ENCODE measurements at places on chromosomes 16 and 17.
A peak's percentile ranks its signal among the peaks of the same experiment; 100 is the strongest.

DNA sequence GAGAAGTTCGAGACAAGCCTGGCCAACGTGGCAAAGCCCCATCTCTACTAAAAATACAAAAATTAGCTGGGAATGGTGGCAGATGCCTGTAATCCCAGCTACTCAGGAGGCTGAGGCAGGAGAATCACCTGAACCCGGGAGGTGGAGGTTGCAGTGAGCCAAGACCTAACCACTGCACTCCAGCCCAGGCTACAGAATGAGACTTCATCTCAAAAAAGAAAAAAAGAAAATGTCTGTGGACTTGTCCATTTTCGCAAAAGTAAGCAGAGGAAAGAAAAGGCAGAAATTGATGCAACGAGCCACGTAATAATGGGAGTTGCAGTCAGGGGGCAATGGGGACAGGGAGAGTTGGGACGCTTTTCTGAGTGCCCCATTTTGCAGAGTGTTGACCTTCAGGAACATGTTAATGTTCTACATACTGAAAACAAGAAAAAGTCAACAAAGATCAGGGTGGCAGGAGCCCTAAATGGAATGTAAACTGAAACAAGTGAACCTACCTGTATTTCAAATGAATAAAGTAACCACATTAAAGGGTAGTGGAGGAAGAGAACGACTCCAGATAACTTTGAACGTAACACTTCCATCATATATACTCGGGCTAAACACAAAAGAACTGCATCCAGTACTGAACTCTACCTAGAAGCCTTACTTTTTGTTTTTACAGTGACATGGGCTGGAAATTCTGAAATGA is 76.4 kb downstream of the CNGB1 start:
- DNase-seq = no peak

- no peak for DNase-seq
These were observed 9.9 kb downstream of the ITGB4 start for GRCh38 chr17:75731086-75731715.

GRCh38 chr16:10592611-10593010 is 12.2 kb upstream of the EMP2 start:
- no peak for DNase-seq

- no peak for DNase-seq
These were observed 898.2 kb upstream of the GOT2 start for GRCh38 chr16:59632276-59632855.

DNA sequence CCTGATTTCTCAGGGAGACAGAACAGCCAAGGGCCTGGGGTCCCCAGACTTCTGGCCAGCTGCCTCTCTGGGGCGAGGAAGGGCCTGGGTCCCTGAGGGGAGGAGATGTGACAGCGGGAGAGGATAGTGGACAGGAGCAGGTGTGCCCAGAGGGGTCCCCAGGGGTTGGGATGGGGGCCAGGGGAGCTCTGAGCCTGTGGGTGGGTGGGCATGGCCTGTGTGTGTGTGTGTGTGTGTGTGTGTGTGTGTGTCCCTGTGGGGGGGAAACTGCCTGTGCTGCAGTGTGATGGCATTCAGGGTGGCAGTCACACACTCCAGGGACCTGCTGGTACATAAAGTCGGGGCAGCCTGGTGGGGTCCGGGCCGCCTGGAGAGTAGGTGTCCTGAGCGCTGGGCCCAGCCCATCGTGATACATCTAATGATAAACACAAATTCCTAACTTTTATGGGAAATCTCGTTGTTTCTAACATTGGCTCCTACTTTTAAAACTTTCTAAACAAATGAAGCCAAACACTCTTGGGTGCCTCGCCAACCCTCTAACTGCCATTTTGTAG is 1.4 kb downstream of the ITGB4 start:
- DNase-seq = no peak

- no peak for DNase-seq
These were observed 586 bp downstream of the UBALD2 start for GRCh38 chr17:76265624-76266243.

GRCh38 chr17:43832168-43832975 is 574 bp downstream of the MPP3 start:
- DNase-seq = no peak

- DNase-seq = no peak
These were observed 785 bp downstream of the HID1 start for GRCh38 chr17:74971842-74972106.

GRCh38 chr17:82390860-82391435 is 19.4 kb downstream of the UTS2R start:
- DNase-seq = no peak

DNA sequence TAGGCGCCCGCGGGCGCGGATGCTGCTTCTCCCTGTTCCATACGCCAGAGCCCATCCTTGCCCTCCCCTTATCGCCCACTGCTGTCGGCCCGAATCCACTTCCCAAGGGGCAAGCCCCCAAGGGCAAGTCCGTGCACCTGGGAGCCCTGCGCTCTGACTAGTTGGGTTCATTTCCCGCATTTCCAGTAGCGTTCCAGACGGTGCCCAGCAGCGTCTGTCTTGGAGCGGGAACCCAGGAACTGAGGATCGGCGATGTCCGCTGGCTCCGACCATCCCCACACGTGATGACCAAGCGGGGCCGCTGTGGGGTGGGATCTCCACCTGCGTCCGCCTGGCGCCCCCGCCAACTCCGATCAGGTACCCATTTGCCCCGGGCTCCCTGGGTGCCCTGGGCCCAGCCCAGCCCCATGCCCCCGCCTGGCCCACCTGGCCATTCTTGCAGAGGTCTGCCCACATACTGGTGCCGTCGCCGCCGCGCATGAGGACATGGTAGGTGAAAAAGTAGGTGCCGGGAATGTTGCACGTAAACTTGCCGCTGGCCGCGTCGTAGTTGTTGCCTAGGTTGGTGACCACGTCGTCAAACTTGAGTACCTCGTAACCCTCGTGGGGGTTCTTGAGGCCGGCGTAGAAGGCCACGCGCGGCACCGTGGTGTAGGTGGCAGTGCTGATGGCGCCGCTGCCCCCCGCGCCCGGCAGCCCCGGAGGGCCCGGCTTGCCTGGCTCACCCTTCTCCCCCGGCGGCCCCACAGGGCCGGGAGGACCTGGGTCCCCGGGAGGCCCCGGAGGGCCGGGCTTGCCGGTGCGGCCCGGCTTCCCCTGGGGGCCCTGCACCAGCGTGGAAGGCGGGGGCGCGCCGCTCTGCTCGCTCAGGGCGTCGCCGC is 837 bp downstream of the C1QL1 start:
- DNase-seq = no peak

DNA sequence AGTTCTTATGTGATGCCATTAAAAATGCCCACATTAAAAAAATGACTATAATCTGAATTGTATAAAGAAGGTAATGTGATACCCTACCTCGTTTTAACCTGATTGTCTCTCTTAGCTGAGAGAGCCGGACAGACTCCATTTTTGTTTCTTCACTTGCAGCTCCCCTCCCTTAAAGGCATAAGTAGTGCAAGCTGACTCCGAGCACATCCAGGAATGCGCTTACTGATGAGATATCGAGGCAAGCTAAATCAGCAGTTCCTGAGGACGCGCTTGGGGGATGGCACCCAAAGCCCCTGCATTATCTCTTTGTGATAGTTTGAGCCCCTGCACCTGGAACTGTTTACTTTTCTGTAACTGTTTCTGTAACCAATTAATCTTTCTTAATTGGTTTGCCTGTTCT is 6.3 kb downstream of the KRT24 start:
- DNase-seq = no peak

DNA sequence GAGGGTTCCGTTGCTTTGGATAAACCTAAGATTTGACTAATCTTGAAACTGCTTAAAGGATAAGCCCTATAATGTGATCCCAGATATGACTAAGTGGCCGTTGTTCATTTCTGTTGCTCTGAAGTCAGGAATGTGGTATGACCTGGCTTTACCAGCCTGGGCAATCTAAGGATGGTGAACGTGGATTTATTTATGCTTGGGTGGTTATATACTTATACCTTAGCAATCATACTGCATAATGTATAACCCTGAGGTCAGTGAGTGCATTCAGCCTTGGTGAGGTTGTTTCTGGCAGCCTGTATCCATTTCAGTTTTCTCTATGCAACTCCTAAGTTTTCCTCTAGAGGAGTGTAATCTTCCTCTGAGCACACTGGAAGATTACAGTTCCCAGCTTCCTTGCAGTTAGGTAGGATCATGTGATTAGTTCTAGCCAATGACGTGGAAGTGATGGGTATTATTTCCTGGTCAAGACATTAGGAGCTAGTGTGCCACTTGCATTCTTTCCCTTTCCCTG is 41.9 kb downstream of the FTO start:
- no peak for DNase-seq

GRCh38 chr16:57471852-57472664 is 9.6 kb downstream of the POLR2C start:
- DNase-seq = no peak

- DNase-seq = no peak
These were observed 230.7 kb downstream of the BCAS3 start for GRCh38 chr17:60908324-60908723.

GRCh38 chr16:79902351-79902750 is 301.8 kb upstream of the MAF start:
- DNase-seq = no peak

- no peak for DNase-seq
These were observed 35.4 kb downstream of the ADAM11 start for GRCh38 chr17:44793885-44794842.

DNA sequence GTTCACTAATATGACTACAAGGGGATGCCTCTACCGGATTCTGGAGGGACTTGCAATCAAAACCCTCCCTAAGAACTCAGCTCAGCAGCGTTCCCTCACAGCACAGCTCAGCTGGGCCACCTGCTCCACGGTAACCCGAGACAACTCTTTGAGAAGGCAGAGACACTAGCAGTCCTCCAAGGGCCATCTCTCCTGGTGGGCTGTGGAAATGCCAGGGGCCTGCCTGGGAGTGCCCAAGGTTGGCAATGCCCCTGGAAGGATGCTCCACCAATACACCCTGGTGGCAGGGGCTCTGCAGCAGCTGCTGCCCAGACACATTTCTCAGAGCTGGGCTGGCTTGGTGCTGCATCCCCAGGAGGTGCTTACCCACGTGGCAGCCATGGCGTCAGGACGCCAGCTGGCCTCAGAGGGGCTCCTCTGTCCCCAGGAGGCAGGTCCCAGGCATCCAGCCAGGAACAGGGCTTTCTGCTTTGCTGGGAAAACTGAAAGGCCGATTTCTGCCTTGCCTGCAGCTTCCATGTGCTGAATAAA is 16.5 kb downstream of the CDIP1 start:
- DNase-seq = no peak

GRCh38 chr17:36117505-36118382 is 14.1 kb downstream of the CCL4 start:
- DNase-seq = no peak

- DNase-seq = no peak
These were observed 509 bp upstream of the ATAD5 start for GRCh38 chr17:30831257-30831656.

DNA sequence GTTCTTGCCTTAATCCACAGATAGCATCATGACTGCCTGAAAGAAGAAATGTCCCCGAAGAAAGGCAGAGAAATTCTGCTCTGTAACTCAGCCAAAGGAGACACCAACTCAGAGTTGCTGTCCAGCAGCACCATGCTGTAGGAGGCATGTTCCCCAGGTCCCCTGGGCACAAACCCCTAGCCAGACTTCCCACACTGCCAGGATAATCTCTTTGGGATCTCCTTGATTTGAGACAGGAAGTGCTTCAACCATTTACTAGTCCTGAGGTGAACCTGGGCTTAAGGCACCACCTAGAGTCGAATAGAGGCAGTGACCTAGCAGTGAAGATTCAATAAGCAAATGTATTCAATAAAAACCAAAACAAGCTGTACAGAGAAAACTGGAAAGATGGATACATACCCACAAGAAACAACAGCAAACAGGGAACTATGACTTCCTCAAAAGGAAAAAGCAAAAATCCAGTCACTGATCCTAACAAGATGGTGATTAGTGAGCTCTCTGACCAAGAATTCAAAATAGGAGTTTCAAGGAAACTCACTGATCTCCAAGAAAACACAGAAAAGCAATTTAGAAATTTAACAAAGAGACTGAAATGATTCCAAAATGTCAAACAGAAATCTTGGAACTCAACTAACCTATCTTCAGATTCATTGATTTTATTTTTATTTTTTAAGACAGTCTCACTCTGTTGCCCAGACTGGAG is 5.7 kb downstream of the OR4D2 start:
- DNase-seq = no peak

- no peak for DNase-seq
These were observed 31.5 kb downstream of the QPRT start for GRCh38 chr16:29710227-29711219.

DNA sequence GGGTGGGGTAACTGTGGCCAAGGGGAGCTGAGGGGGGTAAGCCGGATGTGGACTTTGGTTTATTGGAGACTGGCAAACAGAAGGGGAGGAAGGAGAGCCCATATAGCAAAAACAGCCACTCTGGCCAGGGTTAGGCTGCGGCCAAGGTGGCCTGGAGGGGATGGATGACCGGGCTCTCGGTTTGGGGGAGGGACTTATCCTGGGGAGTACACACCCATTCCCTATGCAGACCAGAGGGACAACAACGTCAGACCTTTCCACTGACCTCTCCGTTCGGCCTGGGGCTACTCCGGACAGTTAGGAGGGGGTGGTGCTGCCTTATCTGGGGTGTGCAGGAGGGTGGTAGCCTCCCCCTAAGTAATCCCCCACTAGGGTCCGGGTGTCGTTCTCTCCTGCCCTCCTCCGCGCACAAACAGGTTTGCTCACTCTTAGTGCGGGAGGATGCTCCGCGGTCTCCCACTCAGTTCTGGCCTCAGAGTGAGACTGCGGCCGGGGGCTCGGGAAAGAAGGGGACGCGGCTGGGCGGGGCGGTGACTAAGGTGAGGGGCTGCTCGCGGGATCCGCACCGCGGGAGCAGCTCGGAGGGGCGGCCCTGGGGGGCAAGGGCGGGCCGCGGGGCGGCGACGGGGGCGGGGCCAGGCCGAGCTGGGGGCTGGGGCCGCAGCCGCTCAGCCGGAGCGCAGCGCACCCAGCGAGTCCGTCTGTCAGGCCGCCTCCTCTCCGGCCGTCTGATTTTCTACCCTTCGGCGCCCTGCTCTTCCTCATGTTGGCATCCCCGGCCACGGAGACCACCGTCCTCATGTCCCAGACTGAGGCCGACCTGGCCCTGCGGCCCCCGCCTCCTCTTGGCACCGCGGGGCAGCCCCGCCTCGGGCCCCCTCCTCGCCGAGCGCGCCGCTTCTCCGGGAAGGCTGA is at the start of gene WNK4:
WNK4 (plus strand) TSS at position 675 of the 915 bp plus-strand sequence; CDS start at position 764, 89 bp downstream.
- no peak for DNase-seq

DNA sequence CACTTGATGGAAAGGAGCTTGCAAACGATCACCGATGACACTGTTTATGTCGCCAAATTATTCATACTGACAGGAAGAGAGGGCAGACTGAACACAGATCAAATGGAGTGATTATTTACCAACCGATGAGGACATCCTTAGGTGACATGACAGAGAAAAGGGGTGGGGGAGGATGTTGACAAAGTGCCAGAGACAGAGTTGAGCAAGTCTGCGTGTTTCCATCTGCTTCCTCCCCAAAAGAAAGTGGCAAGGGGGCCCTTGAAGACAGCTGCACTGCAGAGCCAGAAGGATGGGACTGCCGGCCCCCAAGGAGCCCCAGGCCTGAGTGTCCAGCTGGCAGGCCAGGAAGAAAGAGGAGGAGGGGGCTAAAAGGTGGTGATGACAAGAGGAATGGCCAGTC is 191.0 kb upstream of the RPL38 start:
- DNase-seq = peak; percentile 8

Measured in stimulated activated CD8-positive, alpha-beta memory T cell treated with anti-CD3 and anti-CD28 coated beads, Interleukin-4, amount 100 ng/mL, for 1 hour (primary cell).